ENCODE measurements at places on chromosomes 3 and 15. TPM values are rescaled to one million over a fixed set of nuclear protein-coding genes. Genes with fewer than 3 reads are reported as not detected.

GRCh38 chr3:38587548-38588131 is 61.8 kb downstream of the SCN5A start:
- H3K36me3 ChIP-seq: no peaks in the 10 kb centered on the region
- no peak overlapping the region for H3K4me3 ChIP-seq
- peak; percentile 17 for DNase-seq
- H3K4me1 ChIP-seq: no peaks in the 10 kb centered on the region

GRCh38 chr3:189827108-189827507 is 195.9 kb downstream of the TP63 start:
- no peak overlapping the region for H3K4me3 ChIP-seq
- no peak for DNase-seq
- no peaks in the 10 kb centered on the region for H3K27me3 ChIP-seq
- no peaks in the 10 kb centered on the region for H3K36me3 ChIP-seq

GRCh38 chr3:17431484-17432045 is 310.9 kb downstream of the TBC1D5 start:
- no peaks in the 10 kb centered on the region for H3K27me3 ChIP-seq

GRCh38 chr15:30953731-30954378 is 37.6 kb downstream of the MTMR10 start:
- H3K4me1 ChIP-seq: peaks cover 10% of the 10 kb centered on the region
- no peak for DNase-seq

GRCh38 chr3:141280690-141281089 is 49.1 kb downstream of the PXYLP1 start:
- peaks cover 12% of the 10 kb centered on the region for H3K4me1 ChIP-seq

- H3K4me3 ChIP-seq: no peak overlapping the region
- H3K36me3 ChIP-seq: peaks cover 84% of the 10 kb centered on the region
- no peak overlapping the region for H3K27ac ChIP-seq
- no peaks in the 10 kb centered on the region for H3K4me1 ChIP-seq
Measured at GRCh38 chr3:111650378-111651275, 55.5 kb upstream of the ZBED2 start.

- H3K27ac ChIP-seq: no peak overlapping the region
- H3K4me1 ChIP-seq: no peaks in the 10 kb centered on the region
- DNase-seq: no peak
Measured at GRCh38 chr3:168161696-168162095, 66.0 kb upstream of the GOLIM4 start.

- H3K36me3 ChIP-seq: no peaks in the 10 kb centered on the region
- H3K27me3 ChIP-seq: no peaks in the 10 kb centered on the region
- H3K4me1 ChIP-seq: peaks cover 8% of the 10 kb centered on the region
- DNase-seq: no peak
- no peak overlapping the region for H3K27ac ChIP-seq
Measured at GRCh38 chr15:74951006-74951405, 5.6 kb downstream of the RPP25 start.

DNA sequence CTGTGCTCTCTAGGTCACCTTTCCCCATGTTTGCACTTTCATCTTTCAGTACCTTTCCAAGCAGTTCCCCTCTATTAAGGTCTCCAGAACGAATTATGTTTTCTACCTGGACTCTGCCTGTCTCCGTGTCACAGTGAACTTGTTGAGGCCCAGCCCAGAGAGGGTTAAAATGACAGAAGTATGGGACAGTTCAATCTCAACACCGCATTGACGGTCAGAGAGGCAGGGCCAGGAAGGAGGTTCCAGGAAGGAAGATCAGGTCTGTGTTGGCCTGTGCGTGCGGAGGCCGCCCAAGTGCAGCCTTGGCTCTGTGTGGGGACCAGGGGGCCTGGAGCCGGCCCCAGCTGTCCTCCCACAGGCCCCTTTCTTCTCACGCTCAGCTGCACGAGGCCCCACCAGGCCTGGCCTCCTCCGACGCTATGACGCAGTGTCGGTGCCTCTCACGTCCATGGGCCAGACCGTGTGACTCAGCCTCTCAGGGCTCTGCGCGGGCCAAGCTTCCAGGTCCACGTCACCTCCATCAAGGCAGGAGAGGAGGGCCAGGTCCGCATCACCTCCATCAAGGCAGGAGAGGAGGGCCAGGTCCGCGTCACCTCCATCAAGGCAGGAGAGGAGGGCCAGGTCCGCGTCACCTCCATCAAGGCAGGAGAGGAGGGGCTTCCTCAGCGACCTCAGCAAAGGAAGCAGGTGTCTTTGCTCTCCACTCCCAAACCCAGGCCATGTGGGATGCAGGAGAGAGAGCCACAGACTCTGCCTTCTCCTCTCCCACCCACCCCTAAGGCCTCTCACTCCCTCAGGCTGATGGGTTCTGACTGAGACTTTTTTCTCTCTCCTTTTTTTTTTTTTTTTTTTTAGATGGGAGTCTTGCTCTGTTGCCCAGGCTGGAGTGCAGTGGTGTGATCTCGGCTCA is 83.1 kb downstream of the CPN2 start:
- no peak for DNase-seq
- H3K27ac ChIP-seq: no peak overlapping the region
- peaks cover 5% of the 10 kb centered on the region for H3K4me1 ChIP-seq
- no peak overlapping the region for H3K4me3 ChIP-seq
- peaks cover 25% of the 10 kb centered on the region for H3K27me3 ChIP-seq
- no peaks in the 10 kb centered on the region for H3K36me3 ChIP-seq

- H3K27me3 ChIP-seq: peaks cover 15% of the 10 kb centered on the region
- H3K4me3 ChIP-seq: no peak overlapping the region
- no peaks in the 10 kb centered on the region for H3K36me3 ChIP-seq
- DNase-seq: no peak
- no peak overlapping the region for H3K27ac ChIP-seq
- H3K4me1 ChIP-seq: no peaks in the 10 kb centered on the region
Measured at GRCh38 chr3:152056987-152057386, 183.5 kb downstream of the SUCNR1 start.

DNA sequence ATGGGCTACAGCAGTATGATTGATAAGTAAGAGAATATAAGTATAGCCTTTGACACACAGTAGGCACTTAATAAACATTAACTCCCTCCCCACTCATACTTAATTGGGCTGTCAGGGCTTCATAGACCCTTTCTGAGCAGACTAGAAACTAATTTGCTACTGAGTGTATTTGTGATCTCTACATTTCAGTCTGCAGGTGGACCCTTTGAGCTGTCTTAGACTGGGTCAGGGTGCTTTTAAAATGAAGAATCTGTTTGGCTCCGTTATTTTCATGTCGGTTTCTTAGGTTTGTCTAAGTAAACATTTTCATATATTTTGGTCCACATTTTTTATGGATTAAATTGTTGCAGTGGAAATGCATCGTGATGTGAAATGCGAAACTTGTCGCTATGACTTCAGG is 50.3 kb upstream of the SELENOK start:
- peaks cover 7% of the 10 kb centered on the region for H3K27me3 ChIP-seq
- no peaks in the 10 kb centered on the region for H3K36me3 ChIP-seq
- no peaks in the 10 kb centered on the region for H3K4me1 ChIP-seq
- no peak overlapping the region for H3K4me3 ChIP-seq

GRCh38 chr15:23566651-23567050 is 1.2 kb downstream of the MKRN3 start:
- no peaks in the 10 kb centered on the region for H3K4me1 ChIP-seq
- H3K27ac ChIP-seq: peak overlapping the region; percentile 51
- H3K36me3 ChIP-seq: no peaks in the 10 kb centered on the region
- no peaks in the 10 kb centered on the region for H3K27me3 ChIP-seq
- peak overlapping the region; percentile 65 for H3K4me3 ChIP-seq

GRCh38 chr3:191051037-191051436 is 148.0 kb upstream of the OSTN start:
- H3K36me3 ChIP-seq: no peaks in the 10 kb centered on the region
- H3K27me3 ChIP-seq: peaks cover 2% of the 10 kb centered on the region
- H3K4me3 ChIP-seq: no peak overlapping the region
- no peak overlapping the region for H3K27ac ChIP-seq

- H3K36me3 ChIP-seq: peaks cover 2% of the 10 kb centered on the region
- no peaks in the 10 kb centered on the region for H3K27me3 ChIP-seq
- no peak overlapping the region for H3K4me3 ChIP-seq
- no peak for DNase-seq
- H3K4me1 ChIP-seq: peaks cover 20% of the 10 kb centered on the region
- peak overlapping the region; percentile 69 for H3K27ac ChIP-seq
Measured at GRCh38 chr15:84911879-84912660, 27.6 kb downstream of the SLC28A1 start.

DNA sequence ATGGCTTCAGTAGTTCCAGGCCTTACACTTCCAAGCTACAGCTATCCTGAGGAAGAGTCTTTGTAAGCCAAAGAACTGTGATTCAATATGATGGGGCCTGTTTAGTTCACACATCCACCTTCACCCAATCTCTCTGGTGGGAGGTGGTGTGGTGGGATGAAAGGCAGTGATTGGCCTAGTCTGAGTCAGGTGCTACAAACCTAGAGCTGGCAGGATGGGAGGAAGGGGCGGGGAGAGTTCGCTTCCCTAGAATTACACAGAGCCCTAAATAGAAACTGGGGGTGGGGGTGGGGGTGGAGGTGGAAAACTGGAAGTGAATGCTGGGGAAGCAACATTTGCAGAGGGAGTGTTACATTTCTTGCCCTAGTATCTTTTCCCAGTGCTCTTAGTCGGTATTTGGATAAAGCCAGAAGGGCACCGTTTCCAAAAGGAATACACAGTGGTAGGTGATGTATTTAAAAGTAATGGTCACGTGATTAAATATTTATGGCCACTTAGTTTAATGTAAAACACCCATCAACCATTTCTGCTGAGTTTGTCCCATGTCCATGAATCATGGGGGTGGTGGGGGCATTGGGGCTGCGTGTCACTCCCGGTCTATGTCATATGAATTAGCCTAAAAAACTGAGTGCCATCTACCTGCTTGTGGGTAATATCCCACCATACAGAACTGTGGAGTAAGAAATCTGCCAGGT is 247.6 kb upstream of the PROK2 start:
- H3K4me3 ChIP-seq: no peak overlapping the region
- H3K36me3 ChIP-seq: peaks cover 2% of the 10 kb centered on the region
- peaks cover 1% of the 10 kb centered on the region for H3K27me3 ChIP-seq
- no peak overlapping the region for H3K27ac ChIP-seq

GRCh38 chr3:4543110-4543509 is 50.0 kb downstream of the ITPR1 start:
- no peak overlapping the region for H3K27ac ChIP-seq
- no peaks in the 10 kb centered on the region for H3K27me3 ChIP-seq
- peaks cover 6% of the 10 kb centered on the region for H3K4me1 ChIP-seq
- H3K36me3 ChIP-seq: peaks cover 12% of the 10 kb centered on the region
- DNase-seq: no peak

DNA sequence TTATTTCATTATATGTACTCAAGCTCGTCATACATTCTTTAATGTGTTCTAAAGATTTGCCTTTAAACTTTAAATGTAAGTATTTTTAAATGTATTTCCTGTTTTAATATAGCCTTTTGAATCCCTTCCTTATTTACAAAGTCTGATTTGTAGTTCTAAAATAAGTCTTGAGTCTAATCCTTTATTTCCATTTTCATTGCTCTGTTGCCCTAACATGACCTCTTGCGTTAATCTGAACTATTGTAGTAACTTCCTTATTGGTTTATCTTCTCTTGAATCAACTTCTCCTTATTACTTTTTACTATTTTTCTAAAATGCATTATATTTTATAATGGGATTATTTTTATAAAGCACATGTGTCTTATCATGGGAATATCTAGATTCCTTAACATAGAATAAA is 24.0 kb downstream of the KNL1 start:
- H3K4me3 ChIP-seq: no peak overlapping the region
- DNase-seq: no peak
- H3K36me3 ChIP-seq: peaks cover 41% of the 10 kb centered on the region
- no peaks in the 10 kb centered on the region for H3K4me1 ChIP-seq

GRCh38 chr15:28885630-28886430 is at the start of gene APBA2:
TSS of gene APBA2 (plus strand) at chr15:28885974. CDS start at chr15:29053885, 167,911 bp downstream.
- peaks cover 1% of the 10 kb centered on the region for H3K36me3 ChIP-seq
- H3K27ac ChIP-seq: peak within 1 kb of the TSS; percentile 64
- DNase-seq: peak; percentile 77
- H3K4me1 ChIP-seq: peaks cover 33% of the 10 kb centered on the region

GRCh38 chr15:39301589-39301999 is 279.3 kb upstream of the THBS1 start:
- H3K27me3 ChIP-seq: peaks cover 24% of the 10 kb centered on the region
- no peaks in the 10 kb centered on the region for H3K4me1 ChIP-seq
- no peak overlapping the region for H3K27ac ChIP-seq
- no peaks in the 10 kb centered on the region for H3K36me3 ChIP-seq
- H3K4me3 ChIP-seq: no peak overlapping the region
- no peak for DNase-seq

DNA sequence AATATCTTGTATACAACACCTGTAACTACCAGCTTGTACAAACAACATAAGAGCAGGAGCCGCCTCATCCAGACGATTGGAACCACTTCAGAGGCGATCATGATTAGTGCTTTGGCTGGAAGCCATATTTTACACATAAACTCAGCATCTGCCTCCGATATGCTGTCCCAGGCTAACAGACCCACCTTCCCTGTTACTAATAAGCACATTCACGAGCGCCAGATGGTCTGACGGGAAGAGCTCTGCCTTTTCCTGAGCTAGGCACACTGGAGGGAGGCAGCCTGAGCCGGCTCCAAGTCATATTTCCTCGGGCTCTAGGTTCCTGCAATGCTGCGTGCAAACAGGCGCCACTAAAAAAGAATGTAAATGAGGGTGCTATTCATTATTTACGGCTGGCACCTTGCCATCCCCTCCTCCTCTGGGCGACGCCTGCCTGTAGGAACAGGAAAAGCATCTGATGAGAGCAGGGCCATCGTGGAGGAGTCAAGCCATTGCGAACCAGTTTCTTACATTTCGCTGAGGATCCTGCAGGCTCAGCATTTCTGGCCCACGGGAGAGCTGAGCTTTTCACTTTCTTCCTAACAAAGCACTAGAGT is 98.2 kb downstream of the ANXA2 start:
- H3K36me3 ChIP-seq: no peaks in the 10 kb centered on the region
- H3K27ac ChIP-seq: no peak overlapping the region
- no peak overlapping the region for H3K4me3 ChIP-seq
- H3K27me3 ChIP-seq: peaks cover 4% of the 10 kb centered on the region
- H3K4me1 ChIP-seq: no peaks in the 10 kb centered on the region

- H3K27ac ChIP-seq: no peak overlapping the region
- H3K4me3 ChIP-seq: peak overlapping the region; percentile 19
- H3K36me3 ChIP-seq: no peaks in the 10 kb centered on the region
- DNase-seq: no peak
- peaks cover 10% of the 10 kb centered on the region for H3K4me1 ChIP-seq
- no peaks in the 10 kb centered on the region for H3K27me3 ChIP-seq
Measured at GRCh38 chr15:58865425-58865880, 68.0 kb downstream of the SLTM start.

GRCh38 chr15:31409171-31409570 is 82.5 kb downstream of the KLF13 start:
- H3K27ac ChIP-seq: no peak overlapping the region

DNA sequence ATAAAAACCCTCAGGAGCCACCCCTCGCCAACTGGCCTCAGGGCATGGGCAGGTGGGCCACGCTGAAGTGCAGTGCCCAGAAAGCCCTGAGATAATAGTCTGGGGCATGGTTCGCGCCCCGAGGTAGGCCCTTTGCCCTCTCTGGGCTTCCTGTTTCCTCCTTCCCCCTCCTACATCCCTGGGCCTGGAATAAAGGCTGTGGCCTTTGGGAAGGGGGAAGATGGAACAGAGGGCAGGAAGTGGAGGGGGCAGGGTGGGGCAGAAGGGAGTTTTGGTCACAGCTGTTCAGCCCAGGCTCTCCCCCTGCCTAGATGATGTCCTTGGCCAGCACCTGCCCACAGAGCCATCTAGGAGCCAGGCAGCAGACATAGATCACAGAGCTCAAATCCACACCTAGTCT is 11.3 kb downstream of the CSRNP1 start:
- no peaks in the 10 kb centered on the region for H3K27me3 ChIP-seq
- peaks cover 31% of the 10 kb centered on the region for H3K36me3 ChIP-seq
- H3K4me3 ChIP-seq: no peak overlapping the region
- no peak for DNase-seq
- H3K4me1 ChIP-seq: peaks cover 19% of the 10 kb centered on the region

EBLN2 gene
- total RNA-seq: 6.3 TPM

GOLGA6A gene
- not detected for total RNA-seq

CTXN2 gene
- not detected for total RNA-seq

MAP1A gene
- total RNA-seq: 3.4 TPM

GMPS gene
- 86.8 TPM for total RNA-seq

CSPG5 gene
- 0.43 TPM for total RNA-seq
